Stimulated activated CD4-positive, alpha-beta T cell treated with anti-CD3 and anti-CD28 coated beads, Interleukin-1b, Interleukin-23, amount 100 ng/mL, for 1 hour (primary cell): ENCODE measurements at places on chromosomes 3 and 15.

DNA sequence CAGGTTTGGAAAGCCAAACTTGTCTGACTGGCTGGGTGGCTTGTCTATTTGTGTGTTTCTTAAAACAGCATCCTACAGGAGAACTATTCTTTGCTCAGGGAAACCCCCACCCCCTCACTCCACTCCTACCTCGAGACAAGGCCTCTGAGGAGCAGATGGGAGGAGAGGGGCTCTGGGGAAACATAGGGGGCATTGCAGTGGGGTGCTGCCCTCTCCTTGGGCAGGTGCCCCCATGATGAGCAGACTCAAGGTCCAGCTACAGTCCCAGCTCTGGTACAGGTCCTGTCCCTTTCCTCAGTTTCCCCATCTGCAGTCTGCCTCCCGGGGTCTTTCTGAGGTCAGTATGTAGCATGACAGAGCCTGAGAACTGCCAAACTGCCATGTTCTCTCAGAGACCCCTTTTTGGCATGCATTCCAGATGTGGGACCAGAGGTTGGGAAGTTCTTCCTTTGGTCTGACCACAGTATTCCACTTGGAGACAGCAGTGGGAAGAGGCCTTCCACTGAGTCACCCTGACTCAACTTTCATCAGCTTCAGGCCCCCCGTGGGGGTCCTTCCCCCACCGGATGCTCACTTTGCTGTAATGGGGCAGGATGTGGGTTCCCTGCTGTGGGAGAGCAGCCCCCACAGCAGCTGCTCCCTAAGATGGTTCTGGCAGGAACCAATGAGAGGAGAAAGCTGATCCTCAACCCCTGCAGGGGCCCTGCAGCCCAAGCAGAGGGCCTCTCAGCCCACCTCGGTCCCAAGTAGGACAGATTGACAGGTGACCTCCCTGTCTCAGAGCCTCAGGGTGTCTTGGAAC is 32.3 kb upstream of the CYP11A1 start:
- DNase-seq = no peak

GRCh38 chr3:8606701-8607231 is 37.8 kb downstream of the SSUH2 start:
- no peak for DNase-seq

DNA sequence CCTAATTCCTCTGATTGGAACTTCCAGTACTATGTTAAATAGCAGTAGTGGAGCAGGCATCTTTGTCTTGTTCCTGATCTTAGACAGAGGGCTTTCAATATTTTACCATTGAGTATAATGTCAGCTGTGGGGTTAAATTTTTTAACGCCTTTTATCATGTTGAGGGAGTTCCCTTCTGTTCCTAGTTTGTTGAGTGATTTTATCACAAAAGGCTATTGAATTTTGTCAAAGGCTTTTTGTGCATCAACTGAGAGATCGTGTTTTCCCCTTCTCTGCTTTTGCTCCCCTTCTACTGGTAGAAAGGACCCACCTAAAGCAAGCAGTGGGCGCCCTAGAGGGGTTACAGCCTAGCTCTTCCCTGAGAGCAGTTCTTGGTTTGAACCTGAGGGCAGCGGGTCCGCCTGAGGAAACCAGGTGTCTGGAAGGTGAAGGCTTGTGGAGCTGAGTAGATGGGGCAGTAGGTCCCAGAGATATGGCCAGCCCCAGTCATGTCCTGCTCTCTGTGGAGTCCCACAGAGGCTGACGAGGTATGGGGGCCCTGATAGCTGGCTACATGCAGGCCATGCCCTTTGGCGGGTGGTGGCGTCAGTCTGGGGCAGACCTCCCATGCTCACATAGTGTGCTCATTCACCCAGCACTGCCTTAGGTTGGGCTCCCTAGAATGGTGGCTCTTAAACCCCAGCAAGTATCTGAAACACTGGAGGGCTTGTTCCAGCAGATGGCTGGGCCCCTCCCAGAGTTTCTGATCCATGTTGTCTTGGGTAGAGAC is 11.3 kb downstream of the HDAC11 start:
- DNase-seq = no peak

- DNase-seq = no peak
Observed at GRCh38 chr3:99958222-99958912, 140.7 kb downstream of the CMSS1 start.

DNA sequence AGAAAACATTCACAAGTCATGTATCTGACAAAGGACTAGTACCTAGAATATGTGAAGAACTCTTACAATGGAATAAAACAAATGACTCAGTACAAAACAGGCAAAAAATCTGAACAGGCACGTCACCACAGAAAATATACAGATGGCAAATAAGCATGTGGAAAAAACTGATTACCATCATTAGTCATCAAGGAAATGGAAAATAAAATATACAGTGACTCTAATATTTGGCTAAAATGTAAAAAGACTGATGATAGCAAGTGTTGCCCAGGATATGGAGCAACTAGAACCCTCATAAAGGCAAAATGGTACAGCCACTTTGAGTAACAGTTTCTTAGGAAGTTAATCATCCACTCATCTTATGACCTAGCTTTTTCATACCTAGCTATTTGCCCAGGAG is 95.8 kb upstream of the ABHD17C start:
- no peak for DNase-seq

GRCh38 chr3:105967117-105967516 is 98.3 kb upstream of the CBLB start:
- DNase-seq = no peak

- no peak for DNase-seq
Observed at GRCh38 chr3:184460276-184460675, 80.4 kb downstream of the CHRD start.

GRCh38 chr3:139978966-139979365 is 44.0 kb downstream of the CLSTN2 start:
- no peak for DNase-seq

- no peak for DNase-seq
Observed at GRCh38 chr3:124513610-124513997, 216.6 kb upstream of the UMPS start.

DNA sequence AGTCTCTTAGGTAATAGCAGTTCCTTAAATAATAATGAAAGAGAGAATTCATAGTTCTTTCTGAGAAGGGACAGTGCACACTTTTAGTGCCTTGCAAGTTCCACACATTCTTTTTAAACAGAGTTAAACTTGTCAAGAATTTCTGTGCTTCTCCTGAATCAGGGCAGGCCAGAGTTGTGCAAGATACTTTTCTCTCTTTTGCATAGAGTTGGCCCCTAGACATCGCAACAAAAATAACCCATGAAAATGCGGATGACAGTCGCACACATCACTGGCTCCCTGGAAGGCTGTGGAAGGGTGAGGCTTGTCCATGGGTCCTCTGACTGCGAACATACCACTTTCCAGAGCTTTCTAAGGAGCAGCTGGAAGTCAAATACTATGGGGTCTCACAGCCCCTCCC is 40.1 kb downstream of the FBLN2 start:
- DNase-seq = no peak

DNA sequence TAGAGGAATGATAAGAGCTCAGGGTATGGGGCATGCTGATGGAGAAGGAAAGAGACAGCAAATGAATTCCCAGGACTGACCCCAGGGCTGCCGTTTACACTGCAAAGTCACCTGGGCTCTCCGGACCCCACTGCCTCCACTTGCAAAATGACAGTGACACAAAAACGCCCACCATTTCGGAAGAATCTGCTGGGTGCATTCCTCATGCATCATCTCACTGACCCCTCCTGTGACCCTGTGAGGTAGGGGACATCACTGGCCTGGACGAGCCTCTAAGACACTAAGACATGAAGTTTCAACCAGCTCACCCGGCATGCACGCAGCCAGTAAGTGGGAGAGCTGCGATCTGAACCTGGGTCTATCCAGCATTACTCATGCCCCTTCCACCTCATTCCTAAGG is 60.3 kb downstream of the PCSK6 start:
- no peak for DNase-seq

DNA sequence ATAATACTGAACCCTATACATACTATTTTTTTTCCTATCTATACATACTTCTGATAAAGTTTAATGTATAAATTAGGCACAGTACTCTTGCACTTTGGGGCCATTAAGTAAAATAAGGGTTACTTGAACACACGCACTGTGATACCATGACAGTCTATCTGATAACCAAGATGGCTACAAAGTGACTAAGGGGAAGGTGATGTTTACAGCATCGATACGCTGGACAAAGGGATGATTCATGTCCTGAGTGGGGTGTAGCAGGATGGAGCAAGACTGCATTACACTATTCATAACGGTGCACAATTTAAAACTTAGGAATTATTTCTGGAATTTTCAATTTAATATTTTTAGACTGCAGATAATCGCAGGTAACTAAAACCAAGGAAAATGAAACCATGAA is 30.0 kb upstream of the SLC2A2 start:
- DNase-seq = no peak

- DNase-seq = no peak
Observed at GRCh38 chr3:17747174-17747889, 4.9 kb upstream of the TBC1D5 start.

- DNase-seq = no peak
Observed at GRCh38 chr3:18946524-18946923, 201.8 kb upstream of the KCNH8 start.

GRCh38 chr15:54582863-54583643 is 604.8 kb downstream of the UNC13C start:
- DNase-seq = no peak

DNA sequence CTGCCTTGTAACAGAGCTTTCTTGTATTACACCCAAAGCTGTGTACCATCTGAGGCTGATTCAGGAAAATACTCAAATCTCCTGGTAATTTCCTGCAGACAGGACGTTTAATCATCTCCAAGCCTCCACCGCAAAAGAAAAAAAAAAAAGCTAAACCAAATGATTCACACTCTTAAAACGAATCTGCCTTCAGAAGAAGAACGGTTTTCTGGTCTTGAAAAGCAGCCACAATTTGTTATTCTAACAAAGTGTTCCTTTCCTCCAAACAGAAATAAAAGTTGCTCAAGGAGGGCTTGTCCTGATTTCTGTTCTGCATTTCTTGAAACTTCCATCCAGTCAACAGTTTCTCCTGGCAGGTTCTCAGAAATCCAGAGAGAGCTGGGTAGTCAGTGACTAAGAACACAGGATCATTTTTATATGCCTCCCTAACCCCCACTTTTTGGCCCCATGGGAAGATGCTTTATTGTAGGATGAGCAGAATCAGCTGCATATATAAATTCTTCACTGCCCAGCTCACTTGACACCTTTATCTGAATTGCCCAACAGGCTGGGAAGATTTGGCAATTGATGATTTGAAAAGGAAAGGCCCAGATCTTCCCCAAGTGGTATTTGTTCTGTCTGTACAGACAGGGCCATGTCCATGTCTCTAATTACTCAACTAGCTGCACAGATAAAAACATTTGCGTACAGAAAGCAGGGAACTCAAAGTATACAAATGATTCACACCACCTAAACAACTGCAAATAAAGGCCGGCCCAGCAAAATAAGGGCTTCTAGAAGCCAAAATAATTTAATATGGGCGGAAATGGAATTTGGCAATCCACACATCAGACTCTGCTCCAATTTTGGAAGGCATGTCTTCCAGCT is 41.0 kb upstream of the PRICKLE2 start:
- DNase-seq = no peak

DNA sequence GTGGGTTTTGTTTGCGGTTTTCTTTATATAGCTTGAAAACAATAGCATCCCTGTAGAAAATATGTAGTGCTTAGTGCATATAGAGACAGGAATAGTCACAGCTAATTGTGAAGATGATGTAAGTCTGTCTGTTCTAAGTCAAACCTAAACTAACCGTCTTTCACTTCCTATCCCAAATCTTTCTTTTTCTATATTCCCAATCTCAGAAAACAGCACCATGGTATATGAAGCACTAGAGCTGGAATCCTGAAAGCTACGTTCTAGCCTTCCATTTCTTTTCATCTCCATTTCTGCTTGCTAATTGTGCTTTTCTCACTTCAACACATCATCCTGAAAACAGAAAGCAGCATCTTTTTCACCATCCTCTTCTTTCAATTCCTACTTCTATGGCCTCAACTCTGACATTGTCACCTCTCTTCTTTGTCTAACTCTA is 1235.5 kb downstream of the ROBO2 start:
- DNase-seq = no peak

- DNase-seq = peak; percentile 22
Observed at GRCh38 chr15:80695099-80695910, at the start of gene ABHD17C. Gene ABHD17C (plus strand): TSS chr15:80695310. CDS start chr15:80695430, 120 bp downstream.
